ENCODE measurements at places on chromosomes 6 and 20.

DNA sequence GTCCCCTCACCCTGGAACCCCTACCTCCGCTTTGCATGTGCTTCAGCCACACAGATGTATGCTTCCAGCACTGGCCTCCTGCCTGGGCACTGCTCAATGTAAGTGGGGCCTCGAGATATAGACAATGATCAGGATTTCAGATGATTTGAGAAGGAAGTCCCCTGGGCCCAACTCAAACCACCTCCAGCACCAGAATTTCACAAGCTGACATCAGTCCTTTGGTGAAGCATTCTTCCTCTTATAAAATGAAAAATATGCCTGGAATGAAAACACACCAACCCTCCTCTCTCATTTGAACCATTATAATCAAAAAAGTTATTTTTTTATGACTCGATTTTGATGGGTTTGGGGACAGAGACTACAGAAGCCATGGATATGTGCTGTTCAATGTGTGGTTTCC lies 48.5 kb downstream of the BTBD3 start:
- DNase-seq, result no peak

DNA sequence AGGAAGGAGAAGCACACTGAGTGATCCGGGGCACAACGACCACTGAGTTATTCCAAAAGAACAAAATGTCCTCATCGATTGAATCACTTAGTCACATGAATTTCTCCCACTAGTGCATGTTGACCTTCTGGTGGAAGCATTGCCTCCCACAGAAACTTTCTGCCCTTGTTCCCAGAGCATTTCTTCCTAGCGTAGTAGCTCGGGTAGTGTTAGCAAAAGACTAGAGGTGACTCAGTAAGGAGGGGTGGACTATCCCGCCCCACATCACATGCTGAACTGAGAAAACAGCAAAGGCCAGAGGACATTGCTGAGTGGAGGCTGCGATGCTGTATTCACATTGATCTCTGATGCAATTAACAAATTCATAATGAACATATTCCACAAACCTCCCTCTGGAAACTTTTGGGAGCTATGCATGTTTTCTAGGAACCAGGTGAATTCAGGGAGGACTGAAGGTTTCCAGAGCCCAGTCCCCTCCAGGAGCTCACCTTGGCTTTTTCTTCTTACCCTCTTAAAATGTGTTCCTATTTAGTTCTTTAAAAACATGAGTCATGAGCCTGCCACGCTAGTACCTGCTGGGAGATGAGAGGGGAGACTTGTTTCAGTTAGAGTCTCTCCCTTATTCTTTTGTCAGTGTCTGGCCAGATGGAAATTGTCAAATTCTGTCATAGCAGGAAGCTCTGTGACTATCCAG lies 507.9 kb downstream of the CDH26 start:
- DNase-seq, result no peak

- DNase-seq, result no peak
These were observed 1.9 kb downstream of the STMND1 start for GRCh38 chr6:17103715-17104114.

GRCh38 chr6:41269716-41270115 lies 16.8 kb downstream of the TREM1 start:
- DNase-seq, result no peak

DNA sequence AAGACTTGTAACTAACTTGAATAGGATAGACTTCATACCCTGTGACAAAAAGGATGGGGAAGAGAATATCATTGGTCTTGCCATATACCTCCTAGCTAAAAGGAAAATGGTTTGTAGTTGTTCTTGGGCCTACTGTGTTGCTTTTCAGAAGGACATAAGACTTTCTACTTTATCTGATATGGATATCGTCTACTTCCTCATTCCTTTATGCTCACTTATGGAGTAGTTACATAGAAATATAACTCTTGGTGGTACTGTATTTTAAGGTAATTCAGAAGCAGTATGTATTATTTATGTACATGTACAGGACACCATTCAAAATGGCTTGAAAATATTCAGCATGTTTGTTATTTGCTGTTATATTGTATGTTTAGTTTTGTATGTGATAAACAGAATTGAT lies 8.0 kb downstream of the FAM217B start:
- no peak for DNase-seq
